Fibroblast of lung (primary cell): ENCODE measurements at places on chromosomes 12 and 14. TPM values are rescaled to one million over a fixed set of nuclear protein-coding genes. Genes with fewer than 3 reads are reported as not detected.

The GOLGA5 gene
- total RNA-seq: 46.9 and 47.3 TPM in 2 replicates

The JPH4 gene
- not detected in 2 replicates for total RNA-seq

The RASAL1 gene
- not detected in 2 replicates for total RNA-seq

The C12orf54 gene
- total RNA-seq: not detected in 2 replicates

The CKAP4 gene
- total RNA-seq: 72.7 and 132 TPM in 2 replicates

The GRIP1 gene
- 0.26 TPM in 1 of 2 replicates, not detected in the other for total RNA-seq

The ABCD2 gene
- under 0.01 and 0.33 TPM in 2 replicates for total RNA-seq

The MSRB3 gene
- 31.3 and 46.9 TPM in 2 replicates for total RNA-seq

The RFX4 gene
- not detected in 2 replicates for total RNA-seq

The ACVRL1 gene
- total RNA-seq: 20.8 and 36.2 TPM in 2 replicates

The PRB2 gene
- total RNA-seq: not detected in 2 replicates

The LRP1-AS gene
- total RNA-seq: not detected in 2 replicates

The WIF1 gene
- under 0.01 TPM in 1 of 2 replicates, not detected in the other for total RNA-seq

The RND1 gene
- under 0.01 and 0.17 TPM in 2 replicates for total RNA-seq

The PPP4R4 gene
- 0.51 and 0.99 TPM in 2 replicates for total RNA-seq

The C14orf39 gene
- not detected in 2 replicates for total RNA-seq

The BCAT1 gene
- total RNA-seq: 93.7 and 162 TPM in 2 replicates

The SMCO2 gene
- total RNA-seq: 0.26 TPM in 1 of 2 replicates, not detected in the other

The DNAJC22 gene
- 4.6 and 4.8 TPM in 2 replicates for total RNA-seq

The ARHGEF25 gene
- total RNA-seq: 34.4 and 40.0 TPM in 2 replicates

The MLEC gene
- total RNA-seq: 90.1 and 120 TPM in 2 replicates

The SLC17A8 gene
- not detected in 2 replicates for total RNA-seq

The TTC8 gene
- 27.5 and 31.2 TPM in 2 replicates for total RNA-seq

The TROAP gene
- total RNA-seq: 0.51 and 6.3 TPM in 2 replicates

The TC2N gene
- total RNA-seq: 0.26 and 0.83 TPM in 2 replicates

The KRT85 gene
- total RNA-seq: not detected in 2 replicates

The CTDSP2 gene
- total RNA-seq: 87.8 and 92.0 TPM in 2 replicates

The FAM90A1 gene
- total RNA-seq: 0.26 and 0.33 TPM in 2 replicates

The ASIC1 gene
- total RNA-seq: 1.7 and 1.8 TPM in 2 replicates

The POU6F1 gene
- 3.3 and 4.8 TPM in 2 replicates for total RNA-seq

The ENDOU gene
- total RNA-seq: 0.17 TPM in 1 of 2 replicates, not detected in the other

The RNASE7 gene
- total RNA-seq: not detected in 2 replicates

The GPR84 gene
- not detected in 2 replicates for total RNA-seq

The OR6C2 gene
- not detected in 2 replicates for total RNA-seq

The KLHL33 gene
- total RNA-seq: 0.26 and 1.5 TPM in 2 replicates

The NTN4 gene
- 8.2 and 28.6 TPM in 2 replicates for total RNA-seq

The FGF23 gene
- not detected in 2 replicates for total RNA-seq

The TAS2R50 gene
- total RNA-seq: 1.3 and 2.3 TPM in 2 replicates

The FLVCR2 gene
- 2.1 and 7.3 TPM in 2 replicates for total RNA-seq

The KCNH3 gene
- total RNA-seq: 0.17 and 0.26 TPM in 2 replicates

The OSGEP gene
- 29.5 and 34.0 TPM in 2 replicates for total RNA-seq

The TAS2R9 gene
- 0.17 TPM in 1 of 2 replicates, not detected in the other for total RNA-seq

The SLC22A17 gene
- 16.4 and 23.1 TPM in 2 replicates for total RNA-seq

The KCNJ8 gene
- total RNA-seq: 7.4 and 13.2 TPM in 2 replicates
